HCT116 (cell line): ENCODE measurements at places on chromosomes 6 and 20.
A peak's percentile ranks its signal among the peaks of the same experiment; 100 is the strongest.

GRCh38 chr20:8328189-8328588, 196.1 kb downstream of the PLCB1 start:
- no peak for DNase-seq

- DNase-seq, result no peak
Observed at GRCh38 chr6:80316686-80317231, 210.3 kb downstream of the BCKDHB start.

- DNase-seq, result no peak
Observed at GRCh38 chr6:2877960-2878359, 25.1 kb downstream of the SERPINB9 start.

GRCh38 chr6:25332655-25333071, 53.5 kb downstream of the CARMIL1 start:
- DNase-seq, result no peak

DNA sequence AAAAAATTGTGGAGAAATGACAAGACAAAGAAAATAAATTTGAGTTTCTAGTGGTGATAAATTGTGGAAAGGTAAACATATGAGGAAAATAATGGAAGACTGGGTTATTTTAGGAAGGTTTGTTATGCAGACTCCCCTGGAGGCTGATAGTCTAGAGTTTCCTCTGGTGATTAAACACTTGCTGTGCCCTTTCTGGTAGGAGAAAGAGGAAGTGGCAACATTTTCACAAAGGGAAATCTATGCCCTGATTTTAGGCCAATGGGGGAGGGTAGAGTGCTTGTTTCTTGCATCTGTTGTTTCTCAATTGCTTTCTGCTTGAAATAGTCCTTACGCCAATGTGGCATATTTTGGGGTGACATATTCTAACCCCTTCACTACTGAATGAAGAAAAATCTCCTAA, 129.1 kb upstream of the DOK5 start:
- DNase-seq, result no peak

DNA sequence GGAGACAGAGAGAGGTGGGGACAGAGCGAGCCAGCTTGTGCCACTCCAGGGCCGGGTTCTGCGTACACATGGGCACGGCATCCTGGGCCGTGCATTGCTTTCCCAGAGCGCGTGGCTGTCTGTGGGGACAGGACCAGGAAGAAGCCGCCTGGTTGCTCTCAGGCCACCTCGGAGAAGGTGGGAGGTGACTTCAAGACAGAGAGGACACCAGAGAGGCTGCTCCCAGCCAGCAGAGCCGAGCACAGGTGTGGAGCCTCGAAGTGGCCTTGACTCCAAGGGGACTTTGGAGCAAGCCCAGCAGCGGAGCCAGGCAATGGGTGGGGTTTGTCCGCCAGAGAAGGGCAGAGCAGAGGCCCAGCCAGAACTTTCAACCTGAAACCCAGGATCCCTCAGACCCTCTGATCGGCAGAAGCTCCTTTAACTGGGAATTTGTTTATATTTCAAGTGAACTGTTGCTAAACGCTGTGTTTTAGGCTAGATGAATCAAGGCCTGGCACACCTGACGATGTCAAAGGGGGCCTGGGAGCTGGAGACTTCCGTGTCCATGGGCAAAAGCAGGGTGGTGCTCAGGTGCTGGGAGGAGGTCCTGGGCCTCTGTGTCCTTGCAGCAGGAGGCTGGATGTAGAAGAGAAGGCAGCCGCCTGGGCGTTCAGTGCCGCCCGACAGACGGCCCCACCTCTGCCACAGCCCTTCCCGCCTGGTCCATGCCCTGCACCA, 262.1 kb downstream of the DLL1 start:
- no peak for DNase-seq

DNA sequence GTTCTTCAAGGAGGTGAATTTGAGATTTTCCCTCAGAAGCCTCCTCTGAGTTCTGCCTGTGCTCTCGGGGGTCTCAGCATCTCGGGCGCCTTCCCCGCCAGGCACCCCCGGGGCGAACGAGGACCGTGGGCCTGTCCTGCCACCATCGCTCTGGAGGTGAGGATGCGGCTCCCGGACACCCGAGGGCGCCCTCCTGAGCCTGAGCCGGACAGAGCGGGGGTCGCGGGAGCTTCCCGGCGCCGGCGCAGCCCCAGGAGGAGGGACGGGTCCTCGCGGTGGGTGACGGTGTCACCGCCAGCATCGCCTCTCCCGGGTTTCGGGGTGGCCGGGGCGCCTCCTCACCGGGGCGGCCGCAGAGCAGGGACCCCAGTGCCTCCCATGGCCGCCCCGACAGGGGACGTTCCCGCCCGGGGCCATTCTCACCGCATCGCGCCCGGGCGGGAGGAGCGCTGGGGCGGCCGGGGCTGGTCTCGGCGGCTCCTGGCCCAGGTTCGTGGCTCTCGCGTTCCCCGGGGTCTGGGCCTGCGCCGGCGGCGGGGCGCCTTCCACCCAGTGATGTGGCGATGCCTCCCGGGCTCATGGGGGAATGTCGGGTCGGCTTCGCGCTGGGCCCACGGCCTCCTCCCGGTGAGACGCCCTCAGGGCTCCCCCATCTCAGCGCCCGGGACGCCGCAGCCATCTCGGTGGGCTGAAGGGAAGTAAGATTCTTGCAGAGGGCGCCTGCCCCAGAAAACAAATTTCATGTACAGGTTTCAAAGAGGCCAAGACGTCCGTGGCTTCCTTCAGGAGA, 210.5 kb downstream of the ERMARD start:
- DNase-seq, result no peak

DNA sequence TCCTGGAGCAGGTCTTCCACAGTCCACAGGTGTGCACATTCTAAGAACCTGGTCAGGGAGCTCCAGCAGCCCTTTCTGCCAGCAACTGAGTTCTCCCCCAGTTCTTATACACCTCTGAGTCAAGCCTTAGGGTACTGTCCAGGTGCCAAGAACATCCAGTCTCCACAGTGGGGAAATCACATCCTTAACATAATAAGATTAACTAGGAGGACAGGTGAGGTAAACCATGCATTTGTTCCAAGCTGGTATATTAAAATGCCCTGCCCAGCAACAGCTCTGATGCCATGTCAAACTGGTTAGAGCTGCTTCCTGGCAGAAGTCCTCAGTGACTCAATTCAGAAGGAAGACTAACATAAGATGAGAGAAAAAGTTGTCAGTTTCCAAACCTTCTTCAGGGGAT, 303.9 kb upstream of the SGK1 start:
- no peak for DNase-seq

DNA sequence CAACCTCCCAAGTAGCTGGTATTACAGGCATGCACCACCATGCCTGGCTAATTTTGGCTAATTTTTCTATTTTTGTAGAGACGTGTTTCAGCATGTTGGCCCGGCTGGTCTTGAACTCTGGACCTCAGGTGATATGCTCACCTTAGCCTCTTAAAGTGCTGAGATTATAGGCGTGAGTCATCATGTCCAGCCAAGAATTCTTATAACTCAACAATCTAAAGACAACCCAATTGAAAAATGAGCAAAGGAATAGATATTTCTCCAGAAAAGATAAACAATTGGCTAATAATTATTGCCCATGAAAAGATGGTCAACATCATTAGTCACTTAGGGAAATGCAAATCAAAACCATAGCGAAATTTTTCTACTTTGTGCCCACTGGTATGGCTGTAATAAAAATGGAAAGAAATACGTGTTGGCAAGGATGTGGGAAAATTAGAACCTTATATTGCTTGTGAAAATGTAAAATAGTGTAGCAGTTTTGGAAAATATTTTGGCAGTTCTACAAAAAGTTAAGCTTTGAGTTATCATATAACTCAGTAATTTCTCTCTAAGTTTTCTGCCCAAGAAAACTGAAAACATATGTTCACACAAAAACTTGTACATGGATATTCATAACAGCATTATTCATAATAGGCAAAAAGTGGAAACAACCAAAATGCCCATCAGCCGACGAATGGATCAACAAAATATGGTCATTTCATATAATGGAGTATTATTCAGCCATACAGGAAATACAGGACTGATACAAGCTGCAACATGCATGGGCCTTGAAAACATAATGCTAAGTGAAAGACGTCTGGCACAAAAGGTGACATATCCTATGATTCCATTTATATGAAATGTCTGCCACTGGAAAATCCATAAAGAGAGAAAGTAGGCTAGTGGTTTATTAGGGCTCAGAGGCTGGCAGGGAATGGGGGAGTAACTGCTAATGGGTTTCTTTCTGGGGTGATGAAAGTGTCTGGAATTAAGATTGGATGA, 87.8 kb downstream of the UTRN start:
- no peak for DNase-seq

- no peak for DNase-seq
Observed at GRCh38 chr6:33799454-33800113, 4.2 kb downstream of the MLN start.

DNA sequence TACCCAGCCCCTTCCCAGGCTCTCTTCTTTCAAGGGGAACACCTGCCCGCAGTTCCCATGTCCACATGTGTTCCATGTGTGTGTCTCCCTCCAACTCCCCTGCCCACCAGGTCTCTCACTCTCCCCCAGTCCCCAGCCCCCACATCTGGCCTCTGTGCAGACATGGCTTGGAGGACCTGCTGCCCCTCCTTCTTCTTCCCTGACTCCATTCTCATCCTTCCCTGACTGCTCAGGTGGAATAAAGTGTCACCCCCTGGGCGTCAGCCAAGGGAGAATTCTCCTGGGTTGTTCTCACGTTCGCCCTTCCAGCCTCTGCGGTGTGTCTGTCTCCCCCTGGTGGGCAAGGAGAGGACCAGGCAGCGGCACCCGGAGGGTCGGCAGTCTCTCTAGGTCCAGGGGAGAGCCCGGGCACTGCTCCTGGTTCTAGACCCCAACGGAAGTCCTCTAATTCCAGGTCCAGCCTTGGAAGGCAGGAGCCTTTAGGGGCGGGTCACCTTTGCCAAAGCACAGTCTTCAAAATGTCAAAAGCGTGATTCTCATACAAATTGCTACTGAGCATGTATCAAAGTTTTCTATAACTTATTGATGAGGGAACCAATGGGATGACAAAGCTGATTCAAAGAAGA, 50.5 kb downstream of the EBF4 start:
- DNase-seq, result peak; percentile 54

GRCh38 chr6:20699402-20699801, 165.1 kb downstream of the CDKAL1 start:
- DNase-seq, result no peak

DNA sequence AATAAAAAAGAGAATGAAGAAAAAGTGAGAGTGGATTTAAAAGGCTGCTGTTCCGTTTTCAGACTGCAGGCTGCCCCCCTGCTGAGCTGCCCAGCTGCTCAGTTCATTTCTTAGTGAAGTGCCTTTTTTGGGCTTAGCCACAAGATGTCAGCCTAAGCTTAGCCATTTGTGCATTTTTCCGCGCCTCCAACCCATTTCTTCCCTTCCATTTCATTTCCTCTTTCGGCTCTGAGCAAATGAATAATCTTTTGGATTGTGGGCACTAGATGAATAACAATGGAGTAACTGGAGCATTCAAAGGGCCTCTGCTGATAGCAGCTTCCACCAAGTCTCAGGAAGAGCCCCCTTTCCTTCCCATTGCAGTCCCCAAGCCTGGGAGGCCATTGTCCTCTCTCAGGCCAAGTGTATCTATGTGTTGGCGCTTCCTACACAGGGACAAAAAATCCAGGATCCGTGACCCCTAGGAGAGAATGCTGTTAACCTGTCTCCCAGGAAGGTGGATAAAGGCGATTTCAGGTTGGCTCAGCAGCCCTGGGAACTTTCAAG, 83.5 kb upstream of the SPTLC3 start:
- DNase-seq, result peak; percentile 19

GRCh38 chr6:57182017-57182432, 9.9 kb downstream of the BAG2 start:
- DNase-seq, result no peak

GRCh38 chr6:158170656-158171081, 2.5 kb downstream of the GTF2H5 start:
- DNase-seq, result no peak

GRCh38 chr6:109308018-109308492, 74.2 kb downstream of the CD164 start:
- DNase-seq, result no peak

- no peak for DNase-seq
Observed at GRCh38 chr6:51618563-51618962, 468.9 kb downstream of the PKHD1 start.

GRCh38 chr6:140921366-140922226, 1211.1 kb upstream of the GJE1 start:
- peak; percentile 65 for DNase-seq

GRCh38 chr6:139549561-139550070, 175.2 kb upstream of the CITED2 start:
- no peak for DNase-seq

GRCh38 chr6:7332090-7332745, 19.2 kb upstream of the SSR1 start:
- no peak for DNase-seq

DNA sequence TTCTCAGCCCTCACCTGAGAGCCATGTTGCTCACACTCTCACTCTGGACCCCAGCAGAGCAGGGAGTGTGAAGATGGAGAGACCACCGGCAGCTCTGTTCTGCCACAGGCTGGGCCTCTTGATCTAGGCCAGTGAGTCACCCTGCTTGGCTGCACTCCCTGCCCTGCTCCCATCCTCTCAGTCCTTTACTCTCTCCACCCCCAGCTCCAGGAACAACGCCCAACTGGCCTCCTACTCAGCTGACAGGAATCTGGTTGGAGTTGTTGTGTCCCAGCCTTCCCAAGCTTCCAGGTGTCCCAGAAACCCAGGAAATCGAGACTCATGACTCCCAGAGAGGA, at the start of gene PSORS1C1:
TSS of gene PSORS1C1 (plus strand) at position 260 of the 338 bp plus-strand sequence. CDS start 14,833 bp downstream, outside the sequence.
- DNase-seq, result peak; percentile 90

GRCh38 chr6:137820425-137820824, 46.6 kb upstream of the TNFAIP3 start:
- no peak for DNase-seq

DNA sequence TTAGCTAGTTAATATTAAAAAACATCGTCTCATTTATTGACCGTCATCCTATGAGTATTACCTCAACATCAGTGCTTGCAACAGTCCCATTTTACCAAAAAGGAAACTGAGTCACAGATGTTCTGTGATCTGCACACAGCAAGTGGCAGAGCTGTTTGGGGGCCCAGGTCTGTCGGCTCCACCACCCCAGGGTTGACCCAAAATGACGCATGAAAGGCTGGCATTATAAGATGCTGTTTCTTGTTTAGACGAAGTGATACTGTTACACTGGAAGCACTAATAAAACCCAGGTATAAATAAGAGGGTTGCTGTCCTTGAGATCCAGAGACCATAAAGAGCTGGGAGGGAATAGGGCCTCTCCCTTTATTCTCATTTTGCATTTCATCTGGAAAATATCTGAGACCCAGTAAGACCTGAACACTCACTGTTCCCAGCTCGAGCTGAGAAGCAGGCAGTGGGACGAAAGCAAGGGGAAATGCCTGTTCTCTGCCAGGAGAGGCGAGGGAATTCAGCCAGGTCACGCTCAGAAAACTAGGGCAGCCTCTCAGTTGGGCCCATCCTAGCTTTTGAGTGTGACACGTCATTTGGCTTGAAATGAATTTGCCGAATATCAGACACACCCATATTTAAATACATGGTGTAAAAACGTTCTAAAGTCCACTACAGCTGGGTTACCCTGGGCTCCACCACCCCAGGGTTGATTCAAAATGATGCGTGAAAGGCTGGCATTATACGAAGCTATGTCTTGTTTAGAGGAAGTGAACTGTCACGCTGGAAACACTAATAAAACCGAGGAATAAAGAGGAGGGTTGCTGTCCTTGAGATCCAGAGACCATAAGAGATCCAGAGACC, 1.4 kb upstream of the MICAL1 start:
- DNase-seq, result no peak
